ENCODE measurements at places on chromosomes 3 and 15. TPM values are rescaled to one million over a fixed set of nuclear protein-coding genes. Genes with fewer than 3 reads are reported as not detected.

- no peak for DNase-seq
Observed at GRCh38 chr3:16399473-16399872, 114.0 kb downstream of the RFTN1 start.

DNA sequence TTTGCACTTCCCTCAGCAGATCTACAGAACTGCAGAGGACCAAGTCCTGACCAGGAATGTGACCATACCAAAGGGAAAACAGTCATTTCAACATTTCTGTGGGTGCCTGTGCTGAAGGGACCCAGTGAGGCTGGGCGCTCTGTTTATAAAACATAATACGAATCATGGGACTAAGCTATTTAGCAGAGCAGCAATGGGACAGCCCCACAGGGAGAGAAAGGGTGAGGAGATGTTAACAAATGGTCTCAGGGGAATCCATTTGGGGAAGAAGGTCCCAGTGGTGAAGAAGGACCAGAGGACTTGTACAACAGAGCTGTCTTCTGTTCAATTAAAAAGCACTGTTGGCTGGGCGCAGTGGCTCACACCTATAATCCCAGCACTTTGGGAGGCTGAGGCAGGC is 1025.4 kb downstream of the FHIT start:
- no peak for DNase-seq

DNA sequence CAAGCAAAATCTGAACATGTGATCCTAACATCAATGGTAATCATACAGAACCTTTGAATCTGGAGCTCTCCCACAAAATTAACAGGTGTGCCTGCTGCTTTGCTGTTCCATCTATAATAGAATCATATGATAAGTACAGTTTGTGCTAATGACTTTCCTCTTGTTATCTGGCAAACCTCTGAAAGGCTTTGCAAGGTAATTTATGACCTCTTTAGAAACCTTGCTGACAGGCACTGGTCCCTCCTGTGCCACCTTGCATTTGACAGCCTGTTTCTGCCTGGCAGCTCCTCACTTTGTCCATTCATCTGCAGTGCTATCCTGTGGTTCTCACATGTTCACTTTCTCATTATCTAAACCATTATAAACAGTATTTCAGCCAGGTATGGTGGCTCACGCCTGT is 10.2 kb upstream of the HTR3C start:
- DNase-seq: no peak

Gene SH2D7
- not detected for total RNA-seq

DNA sequence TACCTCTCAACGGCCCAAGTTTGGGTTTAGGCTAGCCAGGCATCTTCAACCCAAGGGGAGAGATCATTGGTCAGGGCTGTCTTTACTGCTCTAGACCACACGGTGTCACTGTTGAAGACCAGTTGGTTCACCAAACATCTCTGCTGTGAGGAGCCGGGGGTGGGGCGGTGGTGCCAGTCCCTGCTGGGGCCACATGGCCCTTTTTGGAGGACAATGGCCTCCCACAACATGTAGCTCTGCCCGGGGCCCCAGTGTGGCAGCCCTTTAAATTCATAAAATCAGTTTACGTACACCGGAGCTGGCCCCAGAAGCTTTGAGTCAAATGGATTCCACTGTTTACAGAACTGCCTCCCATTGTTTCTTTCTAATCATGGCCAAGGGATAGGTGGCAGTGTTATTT is 19.1 kb upstream of the TM4SF18 start:
- DNase-seq: peak; percentile 36

Gene CNTN6
- total RNA-seq: not detected

GRCh38 chr15:93312891-93313486 is 224.0 kb upstream of the RGMA start:
- no peak for DNase-seq

Gene CACNA2D3
- not detected for total RNA-seq

DNA sequence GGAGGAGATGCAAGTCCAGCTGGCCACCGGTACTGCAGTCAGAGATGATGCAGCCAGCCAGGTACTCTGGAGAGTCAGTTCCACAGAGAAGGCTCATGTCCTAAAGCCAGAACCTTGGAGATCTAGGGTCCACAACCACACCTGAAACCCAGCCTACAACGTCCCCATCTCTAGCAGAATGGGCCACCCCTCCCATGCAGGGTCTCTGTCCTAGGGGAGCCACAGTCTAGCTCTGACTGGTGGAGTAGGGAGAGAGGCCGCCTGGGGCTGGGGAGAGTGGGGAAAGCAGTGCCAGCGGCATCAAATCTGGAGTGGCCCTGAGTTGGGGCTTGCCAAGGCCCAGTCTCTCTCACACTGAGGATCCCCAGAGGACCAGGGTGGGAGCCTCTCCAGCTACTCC is 43.5 kb downstream of the PTH1R start:
- DNase-seq: no peak

Gene HIGD2B
- total RNA-seq: 0.32 TPM

- DNase-seq: no peak
Observed at GRCh38 chr15:72584006-72584405, 70.5 kb upstream of the GOLGA6B start.

Gene CD86
- 0.43 TPM for total RNA-seq

- DNase-seq: no peak
Observed at GRCh38 chr3:173893066-173893465, 495.5 kb downstream of the NLGN1 start.

Gene CCDC13
- total RNA-seq: not detected

Gene HTR3E
- total RNA-seq: not detected

Gene SRGAP3
- total RNA-seq: 1.8 TPM

All from activated CD8-positive, alpha-beta T cell treated with anti-CD3 and anti-CD28 coated beads for 36 hours (primary cell).